Kidney capillary endothelial cell (primary cell): ENCODE measurements at places on chromosomes 2 and 18.
A peak's percentile ranks its signal among the peaks of the same experiment; 100 is the strongest.

- DNase-seq = no peak
Observed at GRCh38 chr2:238580486-238580885, 153.8 kb downstream of the ASB1 start.

- DNase-seq = no peak
Observed at GRCh38 chr18:63562284-63562683, 20.1 kb downstream of the SERPINB12 start.

DNA sequence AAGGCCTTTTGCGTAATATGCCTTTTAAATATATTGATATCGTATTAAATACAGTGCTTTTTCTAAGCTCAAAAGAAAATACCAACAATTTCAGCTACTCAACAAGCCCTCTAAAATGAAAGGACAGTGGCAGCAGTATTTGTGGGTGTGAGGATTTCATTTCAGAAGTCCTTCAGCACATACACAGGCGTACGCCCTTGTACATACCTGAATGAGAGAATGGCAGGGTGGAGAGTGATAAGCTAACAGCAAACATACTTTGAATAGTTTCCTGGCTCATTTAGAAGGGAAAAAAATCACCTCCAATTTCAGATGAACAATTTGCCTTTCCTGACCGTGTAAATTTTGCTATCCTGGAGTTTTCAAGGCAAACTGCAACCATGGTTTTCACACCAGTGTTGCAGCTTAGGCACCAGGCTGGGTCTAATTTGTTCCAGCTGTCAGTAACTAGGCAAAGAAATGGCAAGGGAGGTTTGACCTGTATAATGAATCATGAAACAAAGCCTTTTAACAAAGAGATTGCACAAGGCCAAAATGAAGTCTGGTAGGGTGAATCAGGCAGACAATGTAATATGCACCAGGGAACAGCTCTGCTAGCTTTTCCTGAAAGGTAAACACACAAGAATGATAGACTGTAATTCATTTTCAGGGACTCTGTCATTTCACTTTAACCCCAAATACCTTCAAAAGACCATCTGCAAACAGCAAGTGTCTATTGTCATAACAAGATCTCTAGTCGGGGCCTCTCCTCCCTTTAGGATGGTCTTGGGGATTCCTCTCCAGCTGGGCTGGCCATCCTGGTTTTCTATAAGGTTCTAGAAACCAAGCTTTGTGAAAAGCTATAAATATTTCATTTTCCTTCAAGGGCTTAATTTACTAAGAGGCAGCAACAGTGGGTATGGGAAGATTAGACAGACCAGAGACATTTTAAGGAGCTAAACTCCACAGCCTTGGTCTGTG lies 11.5 kb downstream of the ANKRD29 start:
- no peak for DNase-seq

- DNase-seq = no peak
Observed at GRCh38 chr2:3289526-3289925, 88.1 kb downstream of the EIPR1 start.

DNA sequence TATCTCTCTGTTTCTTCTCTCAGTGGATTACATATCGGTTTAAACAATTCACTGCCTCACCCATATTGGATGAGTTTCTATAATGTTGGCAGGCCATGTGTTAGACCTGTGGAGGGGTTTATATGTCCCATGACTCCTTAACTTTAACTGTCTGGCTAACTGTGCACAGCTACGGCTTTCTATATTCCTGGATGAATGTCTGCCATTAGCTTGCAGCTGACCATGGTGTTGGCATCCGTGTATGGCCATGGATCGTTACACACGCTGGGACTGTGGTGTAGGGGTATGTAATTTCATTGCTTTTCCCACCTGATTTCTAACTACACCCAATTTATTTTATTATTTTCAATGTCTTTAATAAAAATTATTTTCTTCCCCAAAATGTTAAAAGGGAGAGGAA lies 3.3 kb upstream of the TANC1 start:
- DNase-seq = no peak

DNA sequence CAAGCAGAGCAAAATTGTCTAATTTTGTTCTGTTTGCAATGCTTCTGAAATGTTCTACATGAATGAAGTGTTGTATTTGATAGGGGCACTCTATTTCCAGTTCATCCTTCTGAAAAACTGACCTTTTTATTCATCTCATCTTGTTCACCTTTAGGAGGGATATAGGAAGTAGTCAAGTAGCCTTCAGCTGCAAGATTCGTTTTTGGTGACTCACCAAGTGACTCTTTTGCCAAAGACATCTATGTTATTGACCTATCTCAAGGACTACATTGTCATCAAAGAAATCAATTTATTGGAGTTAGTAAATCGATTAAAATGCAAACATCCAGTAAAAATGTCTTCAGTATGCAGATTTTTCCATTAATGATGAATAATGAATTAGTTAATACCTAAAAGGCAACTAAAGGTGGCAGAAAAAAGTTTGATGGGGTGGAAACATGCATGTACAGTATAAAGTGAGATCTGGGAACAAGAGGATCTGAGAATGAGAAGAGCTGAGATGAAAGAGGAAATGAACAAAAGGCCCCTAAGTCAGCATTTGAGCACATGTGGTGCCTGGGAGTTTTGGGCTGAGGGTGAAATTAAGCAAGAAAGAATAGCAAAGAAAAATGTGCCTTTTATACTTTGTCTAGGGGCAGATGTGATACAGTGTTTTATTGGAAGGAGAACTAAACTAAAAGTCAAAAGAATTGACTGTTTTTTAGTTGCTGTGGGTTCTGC lies 255.1 kb upstream of the LINC00305 start:
- DNase-seq = no peak

GRCh38 chr2:68190991-68191731 lies 33.5 kb downstream of the PNO1 start:
- peak; percentile 48 for DNase-seq

- no peak for DNase-seq
Observed at GRCh38 chr2:152242787-152243472, 67.4 kb upstream of the STAM2 start.
